Adrenal gland (tissue), 19 donors: ENCODE measurements at places on chromosomes 3 and 15.
A peak's percentile ranks its signal among the peaks of the same experiment; 100 is the strongest.

GRCh38 chr3:52456169-52456799, 880 bp downstream of the NISCH start:
- H3K4me1 ChIP-seq = peaks cover 5% of the 10 kb centered on the region
- H3K27me3 ChIP-seq = no peaks in the 10 kb centered on the region
- H3K4me3 ChIP-seq = peak overlapping the region; percentile 89

DNA sequence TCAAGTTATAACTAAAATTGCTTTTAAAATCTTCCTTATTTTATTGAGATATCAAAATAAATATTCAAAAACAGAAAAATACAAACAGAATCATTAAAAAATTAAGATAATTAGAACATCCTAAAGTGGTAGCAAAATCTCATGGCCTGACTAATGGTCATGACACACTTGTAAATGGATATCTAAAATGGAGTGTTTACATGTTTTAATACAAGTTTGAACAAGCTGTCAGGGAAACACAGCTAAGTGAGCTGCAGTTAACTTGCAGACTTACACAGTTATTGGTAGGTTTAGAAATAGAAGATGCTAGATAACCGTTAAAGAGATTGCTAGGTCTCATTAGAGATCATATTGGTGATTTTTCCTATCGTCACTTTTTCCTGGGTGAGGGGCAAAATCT, 242.3 kb downstream of the LPP start:
- no peak overlapping the region for H3K4me3 ChIP-seq
- H3K27ac ChIP-seq = peak overlapping the region; percentile 35

- H3K27ac ChIP-seq = no peak overlapping the region
- no peaks in the 10 kb centered on the region for H3K4me1 ChIP-seq
- H3K27me3 ChIP-seq = no peaks in the 10 kb centered on the region
- no peak overlapping the region for H3K4me3 ChIP-seq
Observed at GRCh38 chr3:141450727-141451375, 36.0 kb upstream of the RASA2 start.

GRCh38 chr3:149448331-149448831, 26.1 kb upstream of the TM4SF4 start:
- H3K27me3 ChIP-seq = no peaks in the 10 kb centered on the region
- no peaks in the 10 kb centered on the region for H3K36me3 ChIP-seq
- H3K4me3 ChIP-seq = no peak overlapping the region
- no peak overlapping the region for H3K27ac ChIP-seq
- no peak for DNase-seq

DNA sequence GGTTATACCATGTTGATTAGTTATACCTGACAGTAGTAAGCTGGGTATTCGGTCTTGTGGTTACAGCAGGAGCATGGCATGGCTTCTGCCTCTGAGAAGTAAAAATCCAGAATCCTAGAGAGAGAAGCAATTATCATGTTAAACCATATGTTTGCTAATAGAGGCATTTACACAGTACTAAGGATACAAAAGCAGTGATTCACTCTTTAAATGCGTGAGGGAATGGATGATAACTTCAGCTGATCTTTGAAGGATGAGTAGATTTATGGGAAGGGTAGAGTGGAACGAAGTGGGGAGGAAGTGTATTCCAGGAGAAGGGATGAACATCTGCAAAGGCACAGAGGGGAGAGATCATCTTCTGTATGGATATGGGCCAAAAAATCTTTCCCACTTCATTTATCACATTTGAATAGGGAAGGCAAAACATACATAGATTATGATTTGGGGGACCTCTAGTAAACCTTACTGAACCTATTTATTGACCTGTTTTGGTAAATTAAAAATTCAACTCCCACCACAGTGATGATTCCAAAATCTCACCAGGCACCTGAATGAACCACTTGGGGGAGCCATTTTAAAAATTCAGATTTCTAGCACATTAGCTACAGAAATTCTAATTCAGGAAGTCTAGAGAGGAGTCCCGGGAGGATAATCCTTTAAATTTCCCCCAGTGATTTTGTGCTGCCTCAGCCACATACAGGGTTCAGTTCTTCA, 35.1 kb downstream of the IGSF10 start:
- H3K36me3 ChIP-seq = no peaks in the 10 kb centered on the region
- no peak for DNase-seq
- H3K27ac ChIP-seq = no peak overlapping the region
- H3K4me3 ChIP-seq = no peak overlapping the region
- no peaks in the 10 kb centered on the region for H3K27me3 ChIP-seq
- H3K4me1 ChIP-seq = no peaks in the 10 kb centered on the region

DNA sequence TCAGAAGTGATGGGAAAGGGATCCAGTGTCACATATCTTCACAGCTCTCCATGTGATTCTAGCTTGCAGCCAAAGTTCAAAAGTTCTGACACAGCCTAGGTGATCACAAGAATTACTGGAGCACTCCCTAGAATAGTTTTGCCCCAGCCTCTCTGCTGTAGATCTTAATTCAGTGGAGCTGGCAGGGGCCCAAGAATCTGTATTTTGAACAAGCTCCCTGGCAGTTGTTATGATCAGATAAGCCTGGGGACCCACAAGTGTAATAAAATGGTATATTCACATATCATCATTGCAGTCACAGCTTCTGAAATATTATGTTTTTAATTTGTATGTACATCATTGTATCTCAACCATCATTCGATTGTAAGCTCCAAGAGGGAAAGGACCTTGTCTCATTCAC, 62.3 kb downstream of the NOX5 start:
- no peaks in the 10 kb centered on the region for H3K27me3 ChIP-seq
- peaks cover 12% of the 10 kb centered on the region for H3K4me1 ChIP-seq
- no peak overlapping the region for H3K27ac ChIP-seq
